Stimulated activated CD8-positive, alpha-beta memory T cell treated with anti-CD3 and anti-CD28 coated beads, Interleukin-4, amount 100 ng/mL, for 48 hours (primary cell): ENCODE measurements at places on chromosomes 16 and 17.

DNA sequence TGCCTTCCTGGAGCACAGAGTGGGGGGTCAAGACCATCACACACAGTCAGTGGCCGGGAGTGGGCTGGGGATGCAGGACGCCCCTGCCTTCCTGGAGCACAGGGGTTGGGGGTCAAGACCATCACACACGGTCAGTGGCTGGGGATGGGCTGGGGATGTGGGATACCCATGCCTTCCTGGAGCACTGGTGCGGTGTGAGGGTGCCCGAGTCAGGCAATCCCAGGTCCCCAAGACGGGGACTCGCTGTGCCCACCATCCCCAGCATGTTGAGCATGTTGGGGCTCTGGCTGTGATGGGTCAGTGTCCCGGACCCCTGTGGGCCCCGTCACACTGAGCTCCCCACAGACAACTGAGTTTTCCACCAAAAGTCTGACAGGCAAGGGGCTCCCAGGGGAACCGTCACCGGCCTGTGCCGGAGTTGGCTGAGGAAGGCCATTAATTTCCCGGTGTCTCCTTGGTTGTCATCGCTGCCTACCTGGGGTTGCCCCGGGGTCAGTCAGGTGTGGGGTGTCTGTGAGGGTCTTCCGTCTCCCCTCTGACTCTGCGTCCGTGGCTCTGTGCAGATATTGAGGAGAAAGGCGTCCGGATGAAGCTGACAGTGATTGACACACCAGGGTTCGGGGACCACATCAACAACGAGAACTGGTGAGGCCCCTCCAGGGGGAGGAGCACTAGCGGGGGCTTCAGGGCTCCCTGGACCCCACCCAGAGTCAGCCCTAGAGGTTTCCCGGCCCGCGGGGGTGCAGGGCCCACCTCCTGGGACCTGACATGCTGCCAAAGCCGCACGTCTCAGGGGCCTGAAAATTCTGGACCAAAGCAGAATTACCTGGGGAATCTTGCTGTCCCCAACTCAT is 347.1 kb downstream of the SEC14L1 start:
- no peak for DNase-seq

DNA sequence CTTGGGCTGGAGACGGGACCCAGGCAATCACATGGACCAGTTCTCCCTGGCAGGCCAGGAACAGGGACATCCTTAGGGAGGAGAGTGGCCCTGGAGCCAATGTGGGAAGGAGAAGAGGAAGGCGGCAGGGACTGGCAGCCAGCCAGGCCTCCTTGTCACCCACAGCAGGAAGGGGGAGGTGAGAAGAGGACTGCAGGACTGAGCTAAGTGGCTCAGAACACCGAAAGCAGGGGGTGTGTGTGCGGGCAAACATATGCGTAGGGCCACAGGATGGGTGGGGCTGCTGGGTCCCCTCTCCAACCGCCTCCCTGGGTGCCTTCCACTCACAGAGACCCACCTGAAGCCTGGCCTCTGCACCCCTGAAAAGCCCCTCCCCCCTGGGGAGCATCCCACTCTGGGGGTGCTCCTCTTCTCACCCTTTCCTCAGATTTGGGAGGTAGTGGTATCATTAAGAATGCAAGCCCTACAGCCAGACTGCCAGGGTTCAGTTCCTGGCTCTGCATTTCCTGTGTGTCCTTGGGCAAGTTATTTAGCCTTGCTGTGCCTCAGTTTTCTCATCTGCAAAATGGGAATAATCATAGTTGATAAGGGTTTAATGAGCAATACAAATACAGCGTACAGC is 8.1 kb downstream of the PNMT start:
- DNase-seq, result peak; percentile 56

DNA sequence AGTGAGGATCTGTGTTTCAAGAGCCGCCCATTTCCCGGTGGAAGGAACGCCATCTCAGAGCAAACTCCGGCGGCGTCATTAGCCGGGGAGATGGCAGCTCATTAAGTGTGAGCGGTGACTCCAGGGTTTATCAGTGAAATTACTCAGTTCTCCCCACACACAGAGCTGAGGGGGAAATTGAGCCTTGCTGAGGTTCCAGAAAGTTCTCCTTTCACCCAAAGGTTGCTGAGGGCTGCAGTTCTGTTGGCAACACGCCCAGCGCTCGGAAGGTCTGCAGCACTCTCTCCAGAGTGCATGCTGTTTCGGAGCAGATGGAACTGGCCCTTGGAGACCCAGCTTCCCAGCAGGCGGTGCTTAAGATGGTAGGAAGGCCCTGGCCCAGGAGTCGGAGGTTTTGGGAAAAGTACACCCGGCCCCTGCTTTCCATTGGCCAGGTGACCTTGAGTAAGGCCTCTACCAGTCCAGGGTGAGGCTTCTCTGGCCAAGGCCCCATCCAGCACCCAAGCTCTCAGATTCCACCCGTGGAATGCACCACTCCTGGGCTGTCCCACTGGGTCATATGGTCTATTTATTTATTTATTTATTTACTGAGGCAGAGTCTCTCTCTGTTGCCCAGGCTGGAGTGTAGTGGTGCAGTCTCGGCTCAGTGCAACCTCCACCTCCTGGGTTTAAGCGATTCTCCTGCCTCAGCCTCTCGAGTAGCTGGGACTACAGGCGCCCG is 167.7 kb upstream of the CIBAR2 start:
- DNase-seq, result no peak

- DNase-seq, result no peak
Observed at GRCh38 chr17:45103269-45103795, 29.0 kb downstream of the PLCD3 start.

DNA sequence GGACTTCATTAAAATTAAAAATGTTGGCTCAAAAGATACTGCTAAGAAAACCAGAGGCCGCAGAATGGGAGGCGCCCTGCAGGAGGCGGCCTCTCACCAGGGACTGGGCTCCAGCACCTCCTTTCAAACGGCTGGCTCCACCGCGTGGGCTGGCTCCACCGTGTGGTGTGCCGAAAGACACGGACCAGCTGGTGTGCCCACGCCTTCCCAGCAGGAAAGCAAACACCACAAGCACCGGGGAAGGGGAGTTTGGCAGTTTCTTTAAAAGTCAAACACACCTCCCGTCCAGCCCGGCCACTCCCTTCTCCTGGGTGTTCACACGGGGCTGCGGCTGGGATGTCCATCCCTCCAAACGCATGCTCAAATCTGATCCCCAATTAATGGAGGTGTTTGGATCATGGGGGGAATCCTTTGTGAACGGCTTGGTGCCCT is 13.9 kb downstream of the HAGH start:
- DNase-seq, result peak; percentile 72

DNA sequence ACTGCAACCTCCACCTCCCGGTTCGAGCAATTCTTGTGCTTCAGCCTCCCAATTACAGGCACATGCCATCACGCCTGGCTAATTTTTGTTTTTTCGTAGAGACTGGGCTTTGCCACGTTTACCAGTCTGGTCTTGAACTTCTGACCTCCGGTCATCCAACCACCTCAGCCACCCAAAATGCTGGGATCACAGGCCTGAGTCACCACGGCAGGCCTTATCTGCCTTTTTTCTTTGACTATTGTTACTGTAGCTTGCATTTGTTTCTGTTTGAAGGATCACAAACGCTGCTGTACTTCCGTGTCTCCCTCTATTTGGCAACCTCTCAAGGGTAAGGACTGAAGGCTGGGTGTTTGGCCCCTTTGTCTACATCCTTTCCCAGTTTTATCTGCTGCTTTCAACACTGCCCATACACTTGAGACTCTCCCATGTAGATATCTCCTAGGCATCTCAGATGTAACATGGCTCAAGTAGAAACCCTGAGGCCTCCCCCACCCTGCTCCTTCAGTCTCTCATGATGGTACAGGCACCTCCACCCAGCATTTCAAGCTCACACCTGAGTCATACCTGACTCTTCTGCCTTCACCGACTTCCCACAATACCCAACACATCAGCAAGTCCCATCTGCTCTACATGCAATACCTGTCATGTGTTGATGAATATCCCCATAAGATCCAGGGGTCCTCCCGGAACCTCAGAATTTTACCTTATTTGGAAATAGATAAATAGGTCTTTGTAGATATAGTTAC is 219.0 kb downstream of the CPPED1 start:
- DNase-seq, result no peak

DNA sequence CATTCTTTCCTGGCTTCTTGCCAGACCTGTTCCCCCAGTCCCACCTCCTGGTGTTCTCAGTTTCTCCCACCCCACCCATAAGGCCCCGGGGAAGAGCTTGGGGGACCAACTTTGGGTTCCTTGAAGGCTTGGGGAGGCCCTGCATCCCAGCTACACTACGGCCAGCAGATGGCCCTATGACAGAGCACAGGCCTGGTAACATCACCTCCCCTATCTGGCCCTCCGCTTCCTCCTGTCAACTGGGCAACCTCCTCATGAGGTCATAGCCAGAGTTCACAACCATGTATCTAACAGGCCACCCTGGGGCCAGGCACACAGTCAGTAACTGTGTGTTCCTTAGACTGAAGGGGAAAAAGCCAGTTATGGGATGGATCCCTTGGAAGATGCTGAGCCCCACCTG is 31.4 kb downstream of the MYO15A start:
- no peak for DNase-seq
